Activated T-helper 2 cell treated with anti-CD3 and anti-CD28 coated beads, Interferon-gamma antibody, Interleukin-2, Interleukin-4, amounts not matched to agents 10 μg/mL and 5 μg/mL and 100 μg/mL, durations not matched to agents 14 hours and 24 hours and 36 hours (primary cell): ENCODE measurements at places on chromosomes 11 and 22. TPM values are rescaled to one million over a fixed set of nuclear protein-coding genes. Genes with fewer than 3 reads are reported as not detected.

GRCh38 chr11:93160808-93161207, 37.0 kb downstream of the SLC36A4 start:
- DNase-seq: no peak

- no peak for DNase-seq
Observed at GRCh38 chr11:35303596-35304385, 115.6 kb downstream of the SLC1A2 start.

DNA sequence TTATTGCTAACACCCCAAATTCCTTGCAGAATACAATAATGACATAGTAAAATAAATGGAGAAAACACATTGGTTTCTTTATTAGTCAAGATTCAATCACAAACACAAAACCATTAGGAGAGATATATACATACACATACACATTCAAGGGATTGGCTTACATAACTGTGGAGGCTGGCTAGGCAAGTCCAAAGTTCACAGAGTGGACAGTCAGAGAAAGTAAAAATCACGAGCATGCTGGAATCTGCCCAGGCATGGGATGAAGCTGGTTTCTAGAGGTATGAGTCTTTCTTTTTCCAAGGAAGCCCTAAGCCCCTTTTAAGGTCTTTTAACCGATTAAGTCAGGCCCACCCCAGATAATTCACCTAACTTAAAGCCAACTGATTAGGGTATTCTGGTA, 13.6 kb upstream of the OR56B1 start:
- no peak for DNase-seq

The OR4A15 gene
- total RNA-seq: not detected in 2 replicates

DNA sequence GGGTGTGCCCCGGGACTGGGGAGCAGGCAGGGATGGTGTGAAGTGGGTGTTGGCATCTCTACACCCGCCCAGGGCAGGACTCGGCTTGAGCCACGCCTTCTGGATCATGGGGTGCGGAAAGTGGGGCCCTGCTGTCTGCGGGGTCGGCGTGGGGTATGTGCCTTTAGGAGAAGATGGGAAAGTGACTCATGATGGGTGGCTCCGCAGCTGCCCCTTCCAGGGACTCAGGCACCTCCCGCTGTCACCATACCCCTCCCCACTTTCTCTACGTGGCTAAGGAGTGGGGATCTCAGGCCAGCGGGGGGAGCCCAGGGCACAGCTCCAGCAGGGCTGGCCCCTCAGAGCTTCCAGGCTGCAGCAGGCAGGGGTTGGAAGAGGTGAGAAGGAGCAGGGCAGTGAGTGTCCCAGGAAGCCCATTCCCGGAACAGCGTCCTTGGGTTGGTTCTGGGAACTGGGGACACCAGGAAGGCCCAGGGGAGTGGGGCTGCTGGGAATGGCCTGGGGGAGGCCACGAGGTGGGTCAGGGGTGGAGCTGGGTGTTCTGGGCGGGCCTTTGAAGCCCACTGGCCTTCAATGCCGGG, 102.9 kb upstream of the FGF3 start:
- no peak for DNase-seq

- no peak for DNase-seq
Observed at GRCh38 chr11:68412593-68413475, 47.7 kb upstream of the PPP6R3 start.

DNA sequence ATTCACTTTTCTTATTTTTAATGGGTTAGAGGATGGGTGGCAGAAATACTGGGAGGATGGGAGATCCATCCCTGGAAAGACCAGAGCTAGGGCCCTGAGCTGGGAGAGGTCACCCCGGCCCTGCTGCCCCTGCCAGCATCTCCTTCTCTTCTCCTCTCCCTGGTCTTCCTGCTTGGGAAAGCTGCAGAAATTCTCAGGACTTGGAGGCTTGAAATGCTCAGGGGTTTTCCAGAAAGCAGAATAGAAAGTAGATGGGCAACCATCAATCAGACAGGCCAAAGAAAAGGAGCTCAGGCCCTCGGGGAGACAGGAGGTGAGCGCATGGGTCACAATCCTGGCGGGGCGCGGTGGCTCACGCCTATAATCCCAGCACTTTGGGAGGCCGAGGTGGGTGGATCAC, 1.5 kb downstream of the APOBEC3H start:
- DNase-seq: no peak

The CCDC81 gene
- 0.83 and 1.5 TPM in 2 replicates for total RNA-seq

The SPDYC gene
- total RNA-seq: not detected in 2 replicates

DNA sequence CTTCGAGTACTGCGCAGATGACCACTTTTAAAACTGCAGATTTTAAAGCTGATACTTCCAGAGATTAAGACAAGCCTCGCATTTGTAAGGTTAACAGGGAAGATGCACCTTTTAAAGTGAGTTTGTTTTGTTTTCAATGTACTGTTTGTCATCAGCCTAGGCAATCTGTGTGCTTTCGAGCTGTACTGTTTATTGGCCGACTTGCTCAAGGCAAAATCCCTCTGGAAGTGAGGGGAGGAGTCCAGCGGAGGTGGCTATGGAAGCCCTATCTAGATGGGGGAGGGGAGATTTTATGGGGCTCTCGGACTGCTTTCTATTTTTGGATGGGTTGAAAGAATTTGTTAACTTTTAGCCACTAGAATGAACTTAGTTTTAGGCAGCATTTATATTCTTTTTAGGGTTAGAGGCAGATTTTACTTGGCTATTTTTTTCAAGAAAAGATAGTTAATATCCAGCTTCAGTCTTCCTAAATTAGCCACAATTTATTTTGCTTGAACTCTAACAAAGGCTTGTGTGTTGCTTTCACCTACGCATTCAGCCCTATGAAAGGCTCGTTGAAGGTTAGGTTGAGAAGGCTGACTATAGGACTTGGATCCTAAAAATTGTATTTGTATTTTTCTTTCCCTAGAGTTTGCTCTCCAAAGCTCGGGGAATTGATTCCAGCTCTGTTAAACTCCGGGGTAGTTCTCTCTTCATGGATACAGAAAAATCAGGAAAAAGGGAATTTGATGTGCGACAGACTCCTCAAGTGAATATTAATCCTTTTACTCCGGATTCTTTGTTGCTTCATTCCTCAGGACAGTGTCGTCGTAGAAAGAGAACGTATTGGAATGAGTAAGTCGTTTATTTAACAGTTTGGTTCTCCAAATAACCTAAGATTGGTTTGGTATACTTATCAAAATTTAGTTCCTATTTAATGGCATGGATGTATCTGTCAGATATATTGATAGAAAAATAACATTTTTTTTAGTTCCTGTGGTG, 2.1 kb downstream of the WEE1 start:
- no peak for DNase-seq

GRCh38 chr11:19763330-19763729, 50.7 kb downstream of the NAV2 start:
- DNase-seq: no peak
